ENCODE measurements at places on chromosomes 4 and X. TPM values are rescaled to one million over a fixed set of nuclear protein-coding genes. Genes with fewer than 3 reads are reported as not detected.

GRCh38 chrX:22389556-22390179 lies 117.0 kb downstream of the CBLL2 start:
- peak; percentile 59 for DNase-seq
- H3K4me3 ChIP-seq, result no peak overlapping the region
- H3K4me1 ChIP-seq, result peaks cover 14% of the 10 kb centered on the region
- H3K27ac ChIP-seq, result peak overlapping the region; percentile 50
- no peaks in the 10 kb centered on the region for H3K36me3 ChIP-seq

DNA sequence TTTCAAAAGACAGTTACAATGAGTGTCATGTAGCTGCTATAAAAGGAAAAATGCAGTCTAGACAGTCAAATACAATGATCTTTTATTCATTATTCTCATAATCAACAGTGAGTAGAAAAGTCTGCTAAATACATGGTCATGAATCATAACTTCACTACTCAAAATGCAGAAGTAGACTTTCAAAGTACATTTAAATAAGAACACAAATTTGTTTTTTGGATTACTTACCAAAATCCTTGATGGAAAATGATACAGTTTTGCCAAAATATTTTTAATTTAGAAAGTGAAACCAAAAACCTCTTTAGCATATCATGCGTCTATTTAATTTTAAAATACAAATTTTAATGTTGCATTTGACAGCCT lies 4.9 kb downstream of the ACSL4 start:
- peak overlapping the region; percentile 42 for H3K4me3 ChIP-seq
- peak overlapping the region; percentile 8 for H3K27ac ChIP-seq
- peaks cover 19% of the 10 kb centered on the region for H3K36me3 ChIP-seq
- peaks cover 23% of the 10 kb centered on the region for H3K27me3 ChIP-seq

GRCh38 chr4:5798462-5798861 lies 87.5 kb downstream of the EVC start:
- no peak overlapping the region for H3K27ac ChIP-seq
- no peaks in the 10 kb centered on the region for H3K27me3 ChIP-seq
- no peak overlapping the region for H3K4me3 ChIP-seq
- no peak for DNase-seq

- H3K27me3 ChIP-seq, result no peaks in the 10 kb centered on the region
- DNase-seq, result no peak
- H3K36me3 ChIP-seq, result peaks cover 5% of the 10 kb centered on the region
- H3K4me3 ChIP-seq, result no peak overlapping the region
- H3K27ac ChIP-seq, result no peak overlapping the region
- peaks cover 6% of the 10 kb centered on the region for H3K4me1 ChIP-seq
Observed at GRCh38 chr4:177351622-177352244, 42.1 kb downstream of the NEIL3 start.

GRCh38 chr4:38411981-38412536 lies 251.9 kb upstream of the KLF3 start:
- no peak for DNase-seq
- no peak overlapping the region for H3K4me3 ChIP-seq
- no peak overlapping the region for H3K27ac ChIP-seq
- H3K36me3 ChIP-seq, result no peaks in the 10 kb centered on the region
- H3K4me1 ChIP-seq, result no peaks in the 10 kb centered on the region
- no peaks in the 10 kb centered on the region for H3K27me3 ChIP-seq

- H3K27me3 ChIP-seq, result no peaks in the 10 kb centered on the region
- no peak overlapping the region for H3K4me3 ChIP-seq
- peak; percentile 86 for DNase-seq
- peaks cover 6% of the 10 kb centered on the region for H3K36me3 ChIP-seq
Observed at GRCh38 chr4:108544481-108544880, 75.9 kb upstream of the RPL34 start.

DNA sequence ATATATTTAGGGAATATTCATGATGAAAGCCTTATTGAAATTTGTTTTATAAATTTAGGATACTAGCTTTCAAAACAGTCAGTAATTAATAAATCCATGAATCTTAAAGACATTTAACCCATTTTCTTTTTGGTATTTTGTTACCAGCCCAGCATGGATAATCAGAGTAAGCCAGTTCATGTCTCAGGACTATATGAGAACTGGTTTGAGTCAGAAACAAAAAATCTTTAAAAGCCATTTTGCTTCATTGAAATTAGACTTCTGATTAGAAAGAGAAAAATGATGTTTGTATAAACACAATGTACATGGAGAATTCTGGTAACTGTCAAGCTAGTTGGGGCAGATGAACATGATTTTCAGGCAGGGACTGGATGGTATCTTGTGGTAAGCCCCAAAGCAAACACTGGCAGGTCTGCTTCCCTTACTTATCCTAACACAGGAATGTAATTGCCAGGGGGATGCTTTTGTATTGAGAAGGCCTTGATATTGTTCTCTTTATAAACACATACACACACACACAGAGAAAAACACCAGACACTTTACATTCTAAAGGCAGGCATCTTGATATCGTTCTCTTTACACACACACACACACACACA lies 9.4 kb downstream of the ARHGAP10 start:
- no peak overlapping the region for H3K27ac ChIP-seq
- H3K4me1 ChIP-seq, result peaks cover 18% of the 10 kb centered on the region
- peaks cover 11% of the 10 kb centered on the region for H3K36me3 ChIP-seq
- DNase-seq, result no peak
- no peak overlapping the region for H3K4me3 ChIP-seq

DNA sequence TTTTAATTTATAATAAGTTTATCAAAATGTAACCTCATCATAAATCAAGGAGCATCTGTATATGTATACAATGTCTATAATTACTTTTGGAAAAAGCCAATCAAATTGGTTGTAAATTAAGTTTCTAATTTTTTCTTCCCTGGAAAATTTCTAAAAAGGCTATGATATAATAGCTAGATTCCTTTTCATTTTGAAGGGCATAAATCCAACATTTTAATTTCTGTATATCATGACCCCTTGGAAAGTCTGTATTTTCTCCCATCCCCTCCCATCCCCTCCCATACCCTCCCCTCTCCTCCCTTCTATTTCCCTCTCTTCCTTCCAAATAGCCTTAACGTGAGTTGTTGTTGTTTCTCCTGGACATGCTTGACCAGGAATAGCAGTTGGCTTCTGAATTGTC lies 247.1 kb upstream of the FSTL5 start:
- H3K4me1 ChIP-seq, result no peaks in the 10 kb centered on the region
- H3K27me3 ChIP-seq, result no peaks in the 10 kb centered on the region
- DNase-seq, result no peak
- H3K36me3 ChIP-seq, result no peaks in the 10 kb centered on the region
- H3K4me3 ChIP-seq, result no peak overlapping the region
- H3K27ac ChIP-seq, result no peak overlapping the region

- H3K36me3 ChIP-seq, result no peaks in the 10 kb centered on the region
- no peak overlapping the region for H3K4me3 ChIP-seq
- DNase-seq, result peak; percentile 26
- H3K27me3 ChIP-seq, result no peaks in the 10 kb centered on the region
- H3K4me1 ChIP-seq, result no peaks in the 10 kb centered on the region
Observed at GRCh38 chrX:151488677-151489076, 74.8 kb upstream of the PASD1 start.

DNA sequence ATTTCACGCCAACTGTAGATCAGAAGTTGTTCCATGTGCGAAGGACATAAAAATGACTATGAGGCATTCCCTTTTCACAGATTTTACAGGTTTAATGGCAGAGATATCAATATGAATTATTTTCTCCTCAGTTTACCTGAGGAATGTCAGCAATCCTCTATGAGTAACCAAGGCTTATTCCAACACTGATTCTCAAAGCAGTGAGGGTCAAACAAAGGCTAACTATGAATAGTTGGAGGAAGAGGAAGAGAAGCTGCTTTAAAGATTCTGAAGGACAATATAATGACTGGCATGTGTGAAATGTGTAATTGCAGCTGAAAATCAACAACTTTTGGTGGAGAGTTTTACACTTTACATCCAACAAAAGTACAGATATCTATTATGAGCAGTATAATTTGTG lies 29.1 kb downstream of the NAF1 start:
- no peaks in the 10 kb centered on the region for H3K4me1 ChIP-seq
- no peaks in the 10 kb centered on the region for H3K27me3 ChIP-seq
- no peak overlapping the region for H3K4me3 ChIP-seq
- H3K27ac ChIP-seq, result no peak overlapping the region
- no peak for DNase-seq
- peaks cover 26% of the 10 kb centered on the region for H3K36me3 ChIP-seq

- H3K27ac ChIP-seq, result no peak overlapping the region
- peaks cover 27% of the 10 kb centered on the region for H3K36me3 ChIP-seq
- DNase-seq, result no peak
- peaks cover 23% of the 10 kb centered on the region for H3K4me1 ChIP-seq
- no peaks in the 10 kb centered on the region for H3K27me3 ChIP-seq
Observed at GRCh38 chr4:138204507-138204906, 37.6 kb downstream of the SLC7A11 start.

- DNase-seq, result no peak
- no peak overlapping the region for H3K4me3 ChIP-seq
- peaks cover 26% of the 10 kb centered on the region for H3K36me3 ChIP-seq
- no peak overlapping the region for H3K27ac ChIP-seq
- H3K4me1 ChIP-seq, result no peaks in the 10 kb centered on the region
Observed at GRCh38 chrX:14915596-14915995, 42.4 kb downstream of the MOSPD2 start.

DNA sequence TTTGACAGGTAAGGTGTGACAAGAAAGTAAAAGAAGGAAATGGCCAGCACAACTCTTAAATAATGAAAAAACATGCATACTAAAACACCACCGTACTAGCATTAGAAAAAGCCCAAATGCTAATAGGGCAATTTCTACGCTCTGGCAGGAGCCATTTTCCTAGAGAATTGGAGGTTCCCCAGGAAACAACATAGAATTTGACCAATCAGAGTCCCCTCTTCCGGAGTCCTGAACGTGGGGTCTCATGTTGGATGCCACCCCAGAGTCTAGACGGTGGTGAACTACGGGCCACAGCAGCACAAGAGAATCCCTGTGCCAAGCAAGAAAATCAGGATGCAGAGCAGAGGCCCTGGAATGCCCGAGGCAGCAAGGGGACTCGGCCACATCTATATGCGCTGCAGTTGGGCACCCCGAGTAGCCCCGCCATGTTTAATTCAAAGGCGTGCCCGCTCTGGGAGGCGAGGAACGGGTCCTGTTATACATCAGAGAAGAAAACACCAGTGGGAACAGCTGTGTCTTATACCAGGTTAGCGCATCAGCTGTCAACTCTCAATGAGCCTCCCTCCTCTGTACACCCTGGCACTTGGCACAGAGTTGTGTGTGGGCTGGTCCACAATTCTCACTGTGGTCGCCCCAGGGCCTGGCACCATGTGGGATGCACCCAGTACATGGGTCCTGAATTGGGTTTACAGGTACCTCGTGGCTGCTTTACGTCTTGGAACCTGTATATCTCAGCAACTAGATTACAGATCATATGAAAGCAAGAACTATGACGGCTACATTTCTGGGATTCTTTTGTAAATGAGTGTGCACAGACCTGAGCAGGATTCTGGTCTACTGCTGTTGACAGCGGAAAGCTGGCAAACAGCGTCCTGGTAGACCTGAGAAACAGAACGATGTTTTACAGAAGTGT lies 52.1 kb downstream of the SEL1L3 start:
- H3K4me1 ChIP-seq, result peaks cover 16% of the 10 kb centered on the region
- DNase-seq, result no peak
- H3K27ac ChIP-seq, result no peak overlapping the region
- no peak overlapping the region for H3K4me3 ChIP-seq
- peaks cover 6% of the 10 kb centered on the region for H3K36me3 ChIP-seq

DNA sequence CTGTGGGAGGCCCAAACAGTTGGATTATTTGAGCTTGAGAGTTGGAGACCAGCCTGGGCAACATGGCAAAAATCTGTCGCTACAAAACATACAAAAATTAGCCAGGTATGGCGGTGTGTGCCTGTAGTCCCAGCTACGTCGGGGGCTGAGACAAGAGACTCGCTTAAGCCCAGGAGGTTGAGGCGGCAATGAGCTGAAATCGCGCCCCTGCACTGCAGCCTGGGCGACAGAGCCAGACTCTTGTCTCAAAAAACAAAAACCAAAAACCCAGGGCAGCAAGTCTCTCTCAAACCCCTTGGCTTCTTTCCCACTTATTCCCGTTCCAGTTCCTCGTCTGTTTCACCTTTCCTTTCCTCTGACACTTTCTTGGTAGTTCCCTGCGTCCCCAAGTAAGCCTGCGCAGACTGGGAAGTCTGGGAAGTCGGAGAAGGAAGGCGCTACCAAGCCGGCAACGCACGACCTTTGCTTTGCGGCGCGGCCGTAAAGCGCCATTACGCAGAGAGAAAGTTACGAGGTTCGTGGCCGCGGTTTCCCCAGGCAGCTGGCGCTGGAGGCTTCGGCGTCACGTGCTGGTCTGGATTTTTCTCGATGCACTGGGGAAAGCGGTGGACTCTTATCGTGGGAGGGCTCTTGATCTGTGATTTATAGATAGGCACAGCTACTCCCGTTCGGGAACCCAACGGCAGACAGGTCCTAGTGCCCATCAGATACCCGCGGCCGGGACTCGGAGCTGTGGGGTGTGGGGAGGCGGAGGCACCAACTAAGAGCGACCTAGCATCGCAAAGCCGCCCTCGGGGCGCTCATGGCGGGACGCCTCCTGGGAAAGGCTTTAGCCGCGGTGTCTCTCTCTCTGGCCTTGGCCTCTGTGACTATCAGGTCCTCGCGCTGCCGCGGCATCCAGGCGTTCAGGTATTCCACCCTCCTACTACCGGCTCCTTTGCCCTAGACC lies at the start of gene NUDT9:
Gene NUDT9 (plus strand): TSS at position 470 of the 949 bp plus-strand sequence. CDS start 333 bp downstream, at position 803.
- H3K4me3 ChIP-seq, result peak within 1 kb of the TSS; percentile 98
- H3K27ac ChIP-seq, result peak within 1 kb of the TSS; percentile 100
- H3K36me3 ChIP-seq, result peaks cover 7% of the 10 kb centered on the region

GRCh38 chr4:104860238-104861123 lies 286.2 kb upstream of the TET2 start:
- H3K4me1 ChIP-seq, result no peaks in the 10 kb centered on the region
- no peak overlapping the region for H3K27ac ChIP-seq
- DNase-seq, result peak; percentile 78
- H3K27me3 ChIP-seq, result no peaks in the 10 kb centered on the region
- H3K4me3 ChIP-seq, result no peak overlapping the region

- H3K36me3 ChIP-seq, result no peaks in the 10 kb centered on the region
- no peak overlapping the region for H3K27ac ChIP-seq
- peak; percentile 29 for DNase-seq
- no peak overlapping the region for H3K4me3 ChIP-seq
- H3K4me1 ChIP-seq, result no peaks in the 10 kb centered on the region
- peaks cover 19% of the 10 kb centered on the region for H3K27me3 ChIP-seq
Observed at GRCh38 chrX:149877636-149878035, 3.3 kb upstream of the MAGEA8 start.

DNA sequence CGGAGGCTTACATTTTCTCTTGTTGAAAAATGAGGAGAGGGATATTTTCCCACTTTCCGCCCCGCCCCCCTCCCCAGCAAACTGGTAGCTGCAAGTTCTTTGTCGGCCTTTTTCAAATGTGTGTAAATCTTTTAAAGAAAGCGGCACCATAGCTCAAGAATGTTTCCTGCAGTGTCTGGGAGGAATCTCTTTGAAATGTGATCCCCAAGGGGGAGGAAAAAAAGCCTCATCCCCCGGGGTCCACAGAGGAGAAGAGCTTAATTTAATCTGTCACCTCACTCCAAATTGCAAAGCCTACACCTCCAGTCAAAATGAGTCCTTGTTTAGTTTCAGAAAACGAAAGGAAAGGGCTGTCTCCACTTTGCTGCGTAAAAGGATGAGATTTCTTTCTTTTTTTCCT lies 34.8 kb downstream of the ASMT start:
- H3K4me3 ChIP-seq, result no peak overlapping the region
- no peak overlapping the region for H3K27ac ChIP-seq
- no peak for DNase-seq
- H3K4me1 ChIP-seq, result no peaks in the 10 kb centered on the region

- H3K27me3 ChIP-seq, result no peaks in the 10 kb centered on the region
- H3K4me1 ChIP-seq, result no peaks in the 10 kb centered on the region
- H3K36me3 ChIP-seq, result no peaks in the 10 kb centered on the region
- DNase-seq, result no peak
- H3K27ac ChIP-seq, result no peak overlapping the region
Observed at GRCh38 chr4:72280252-72280651, 248.5 kb downstream of the NPFFR2 start.

CDK16 gene
- 138 TPM for total RNA-seq

MAGEE1 gene
- 0.47 TPM for total RNA-seq

SCRG1 gene
- not detected for total RNA-seq

Data from MCF 10A (cell line).